ENCODE measurements at places on chromosomes 3 and 15.

GRCh38 chr3:133996251-133996661, 33.5 kb downstream of the SLCO2A1 start:
- DNase-seq, result no peak

DNA sequence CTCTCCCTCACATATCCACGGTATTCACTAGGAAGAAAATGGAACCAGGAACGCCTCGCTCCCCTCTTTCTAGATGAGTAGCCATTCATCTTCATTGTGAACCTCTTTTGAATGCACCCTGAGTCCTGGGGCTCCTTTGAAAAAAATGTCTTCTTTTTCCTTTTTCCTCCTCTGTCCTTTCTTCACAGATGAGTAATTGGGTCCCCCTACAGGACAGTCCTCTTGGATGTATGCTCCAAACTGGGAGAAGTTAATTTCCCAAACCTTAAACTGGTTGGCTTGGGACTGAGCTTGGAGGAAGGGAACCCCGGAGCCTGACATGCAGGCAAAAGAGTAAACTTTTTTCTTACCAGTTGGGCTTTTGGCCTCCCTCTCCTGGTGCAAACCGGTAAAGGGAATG, 108.8 kb downstream of the DPH6 start:
- no peak for DNase-seq

- peak; percentile 15 for DNase-seq
Observed at GRCh38 chr15:45187894-45188830, at the start of gene SHF. SHF (minus strand) TSS chr15:45187966; CDS start chr15:45187951, 15 bp downstream.

- peak; percentile 25 for DNase-seq
Observed at GRCh38 chr3:32781211-32781968, 36.4 kb upstream of the TRIM71 start.

DNA sequence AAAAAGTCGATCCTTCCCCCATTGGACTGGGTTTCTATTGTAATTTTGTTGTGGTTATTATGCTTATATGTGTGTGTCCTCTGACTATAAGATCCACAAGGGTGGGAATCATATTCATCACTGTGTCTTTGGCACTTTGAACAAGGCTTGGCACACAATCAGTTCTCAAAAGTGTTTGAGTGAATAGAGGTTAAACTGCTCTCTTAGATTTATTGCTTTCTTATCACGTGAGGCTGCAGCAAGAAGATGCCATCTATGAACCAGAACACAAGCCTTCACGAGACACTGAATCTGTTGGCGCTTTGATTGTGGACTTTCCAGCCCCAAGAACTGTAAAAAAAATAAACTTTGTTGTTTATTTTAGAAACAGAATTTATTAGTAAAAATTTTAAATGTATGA, 295.0 kb upstream of the MDFIC2 start:
- DNase-seq, result no peak

GRCh38 chr3:193974191-193974652, 161.7 kb upstream of the HES1 start:
- no peak for DNase-seq

- no peak for DNase-seq
Observed at GRCh38 chr3:58299839-58300516, 6.1 kb upstream of the RPP14 start.

GRCh38 chr15:76233921-76234320, 77.3 kb downstream of the ETFA start:
- no peak for DNase-seq

- no peak for DNase-seq
Observed at GRCh38 chr3:46865031-46865507, 1.8 kb upstream of the MYL3 start.

DNA sequence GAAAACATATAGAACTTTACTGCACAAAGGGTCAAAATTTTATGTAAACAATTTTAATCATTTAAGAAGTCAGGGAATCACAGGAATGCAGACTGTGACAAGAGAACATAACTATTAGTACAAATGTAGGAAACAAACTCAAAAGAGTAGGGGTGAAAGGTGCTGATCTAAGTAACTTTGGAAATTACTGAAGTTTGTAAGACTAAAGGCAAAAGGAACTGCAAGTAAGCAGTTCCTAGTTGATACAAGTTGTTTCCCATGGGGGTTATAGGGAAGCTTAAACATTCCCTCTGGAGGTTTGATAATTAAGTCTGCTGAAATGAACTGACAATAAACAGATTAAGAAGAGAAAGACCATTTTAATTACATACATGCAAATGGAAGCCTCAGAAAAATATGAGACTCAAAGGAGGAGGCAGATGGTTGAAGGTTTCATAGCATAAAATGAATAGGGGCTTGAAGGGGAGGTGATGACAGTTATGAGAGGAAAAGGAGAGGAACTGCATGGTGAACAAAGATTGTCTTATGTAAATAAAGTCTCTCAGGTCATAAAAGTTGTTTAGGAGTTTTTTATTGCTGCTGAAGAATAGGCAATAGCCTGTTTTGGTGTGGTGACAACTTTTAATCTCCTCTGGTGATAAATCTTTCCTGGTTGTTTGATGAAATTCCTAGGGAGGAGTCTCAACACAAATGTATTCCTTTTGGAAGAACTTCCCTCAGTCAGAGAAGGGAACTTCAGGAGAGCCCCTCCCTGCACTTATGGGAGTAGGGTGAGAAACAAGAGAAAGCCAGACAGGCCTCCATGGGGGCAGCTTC, 17.1 kb downstream of the SETMAR start:
- DNase-seq, result no peak

GRCh38 chr3:117322866-117323265, 613.3 kb downstream of the TUSC7 start:
- no peak for DNase-seq

DNA sequence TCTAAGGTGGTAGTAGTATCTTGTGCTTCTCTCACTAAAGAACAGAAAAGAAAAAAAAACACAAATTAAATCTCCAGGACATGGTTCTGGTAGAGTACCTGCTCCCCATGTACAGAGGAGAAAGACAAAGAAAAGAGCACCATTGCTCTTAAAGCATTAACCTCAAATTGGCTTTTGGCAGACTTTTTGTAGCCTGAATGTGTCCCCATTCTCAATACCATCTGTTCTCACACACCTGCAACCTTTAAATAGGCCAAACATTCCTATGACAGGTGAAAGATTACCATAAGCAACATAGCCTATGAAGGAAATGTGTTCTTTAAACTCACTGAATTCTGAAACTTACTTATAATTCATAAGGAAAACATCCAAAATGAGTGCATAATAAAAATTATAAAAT, 68.0 kb downstream of the TIPARP start:
- no peak for DNase-seq

GRCh38 chr3:195180490-195181112, 90.4 kb downstream of the XXYLT1 start:
- DNase-seq, result no peak

DNA sequence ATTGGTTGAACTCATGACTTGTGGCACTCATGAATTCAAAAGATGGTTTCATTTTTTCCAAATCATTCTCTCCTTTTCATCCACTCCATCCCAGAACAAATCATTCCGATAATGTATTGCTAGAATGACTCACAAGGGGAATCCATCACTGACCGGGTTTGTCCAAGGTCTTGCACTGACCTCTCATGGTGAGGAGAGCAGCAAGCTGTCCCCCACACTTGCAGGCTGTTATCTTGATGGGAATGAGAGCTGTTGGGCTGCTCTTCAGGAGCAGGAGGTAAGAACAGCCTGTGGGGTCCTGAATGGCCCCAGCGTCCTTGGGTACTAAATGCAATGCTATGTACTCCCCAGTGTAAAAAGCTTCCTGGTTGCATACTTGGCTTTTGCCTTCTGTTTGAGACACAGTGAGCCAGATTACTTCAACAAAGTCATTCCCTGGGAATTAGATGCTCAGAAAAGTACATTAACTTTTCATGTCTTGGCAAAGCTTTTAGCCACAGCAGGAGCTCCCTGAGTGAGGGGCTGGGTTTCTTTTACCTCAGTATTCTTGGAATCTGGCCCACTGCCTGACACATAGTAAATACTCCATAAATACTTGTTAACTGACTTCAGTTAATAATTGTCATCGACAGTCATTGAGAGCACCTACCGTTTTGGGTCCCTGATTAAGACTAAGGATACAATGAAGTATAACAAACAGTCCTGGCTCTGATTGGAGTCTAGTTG, 24.1 kb downstream of the CCNL1 start:
- no peak for DNase-seq

- DNase-seq, result no peak
Observed at GRCh38 chr3:82627733-82628132, 866.3 kb upstream of the GBE1 start.

DNA sequence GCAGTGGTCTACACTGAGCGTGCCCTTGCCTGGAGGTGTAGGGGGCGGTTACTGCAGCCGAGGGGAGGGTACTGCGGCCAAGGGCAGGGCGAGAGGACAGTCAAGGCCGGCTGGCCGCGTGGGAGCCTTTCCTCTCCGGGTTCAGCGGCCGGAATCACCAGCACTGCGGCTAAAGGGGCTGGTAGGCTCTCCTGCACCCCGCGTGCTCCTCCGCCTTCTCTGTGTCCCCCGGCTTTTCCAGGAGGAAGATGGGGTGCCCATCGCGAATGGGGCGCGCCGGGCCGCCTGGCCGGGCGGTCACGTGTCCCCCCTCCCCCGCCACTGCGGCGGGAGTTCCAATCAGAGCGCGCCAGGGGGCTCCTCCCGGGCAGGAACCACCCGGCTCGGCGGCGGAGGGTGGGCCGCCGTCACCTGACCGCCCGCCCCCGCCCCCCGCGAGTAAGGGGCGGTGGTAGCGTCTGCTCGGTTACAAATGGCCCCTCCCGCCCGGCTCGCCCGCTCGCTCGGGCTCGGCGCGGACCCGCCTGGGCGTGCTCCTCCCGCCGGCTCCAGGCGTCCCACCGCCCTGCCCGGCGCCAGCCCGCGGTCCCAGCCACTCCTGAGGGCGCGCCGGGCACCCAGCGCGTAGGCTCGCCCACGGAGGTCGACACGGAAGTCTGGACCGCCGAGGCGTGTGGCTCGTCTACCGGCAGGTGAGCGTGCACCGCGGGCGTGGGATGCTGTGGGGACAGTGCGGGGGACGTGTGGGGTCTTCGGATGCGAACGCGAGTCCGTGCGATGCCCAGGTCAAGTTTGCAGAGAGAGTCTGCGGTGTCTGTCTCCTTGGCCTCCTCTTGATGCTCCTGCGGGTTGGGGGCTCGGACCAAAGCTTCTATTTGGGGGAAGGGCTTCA, 242.6 kb upstream of the TOPAZ1 start:
- no peak for DNase-seq

- no peak for DNase-seq
Observed at GRCh38 chr3:150083655-150084042, 113.0 kb upstream of the PFN2 start.

DNA sequence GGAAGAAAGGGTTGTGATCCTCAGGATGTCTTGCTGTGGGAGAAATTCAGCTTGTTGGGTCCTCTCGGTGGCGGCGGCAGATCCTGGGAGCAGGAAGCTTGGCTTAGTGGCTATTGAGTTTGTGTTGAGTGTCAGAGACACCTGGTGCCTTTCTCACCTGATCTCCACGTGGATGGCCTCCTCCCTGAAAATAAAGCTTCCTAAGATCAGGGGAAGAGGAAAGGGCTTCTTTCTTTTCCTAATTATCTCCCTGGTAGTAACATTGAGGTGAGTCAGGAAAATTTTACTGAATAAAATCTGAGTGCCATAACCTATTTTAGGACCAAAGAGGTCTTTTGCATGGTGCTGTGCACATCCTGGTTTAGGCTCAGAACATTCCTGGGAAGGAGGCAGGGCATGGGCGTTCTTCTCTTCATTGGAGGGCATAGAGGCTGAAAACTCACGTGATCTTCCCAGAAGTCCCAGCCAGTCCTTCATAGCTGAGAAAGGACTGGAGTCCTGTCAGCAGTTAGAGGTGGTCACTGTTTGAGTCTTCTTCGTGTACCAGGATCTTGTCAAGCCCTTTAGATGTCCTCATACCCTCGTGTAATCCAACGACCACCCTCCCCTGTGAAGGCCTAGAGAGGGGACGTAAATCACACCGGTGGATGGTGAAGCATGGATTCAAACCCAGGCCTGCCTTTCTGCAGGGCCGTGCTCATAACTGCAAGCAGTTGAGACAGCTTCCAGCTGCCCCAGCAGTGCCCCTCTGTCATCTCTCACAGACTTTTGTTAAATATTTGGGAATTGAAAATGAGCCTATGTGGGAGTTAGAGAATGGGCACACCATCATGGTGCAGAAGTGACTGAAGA, 1.1 kb downstream of the CMTM8 start:
- no peak for DNase-seq

DNA sequence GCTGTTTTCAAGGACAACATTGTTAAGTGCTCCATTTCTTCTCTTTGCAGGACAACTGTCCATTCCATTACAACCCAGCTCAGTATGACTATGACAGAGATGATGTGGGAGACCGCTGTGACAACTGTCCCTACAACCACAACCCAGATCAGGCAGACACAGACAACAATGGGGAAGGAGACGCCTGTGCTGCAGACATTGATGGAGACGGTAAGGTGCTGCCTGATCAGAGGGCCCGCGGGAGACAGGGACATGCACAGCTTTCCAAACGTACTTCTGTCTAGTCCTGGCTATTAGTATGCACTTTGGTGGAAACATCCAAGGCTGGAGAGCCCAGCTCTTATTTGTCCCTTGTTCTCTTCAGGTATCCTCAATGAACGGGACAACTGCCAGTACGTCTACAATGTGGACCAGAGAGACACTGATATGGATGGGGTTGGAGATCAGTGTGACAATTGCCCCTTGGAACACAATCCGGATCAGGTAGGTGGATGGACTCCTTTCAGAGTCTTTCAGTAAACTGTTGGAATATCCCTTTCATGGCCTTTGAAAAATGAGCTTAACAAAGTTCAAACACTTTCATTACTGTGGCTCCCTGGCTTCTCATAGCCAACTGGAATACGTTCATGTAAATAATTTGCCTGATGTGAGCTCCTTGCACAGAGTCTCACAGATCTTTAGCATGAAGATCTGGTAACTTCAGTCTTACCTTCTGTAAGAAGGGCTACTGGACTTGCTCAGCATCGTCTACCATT, 10.4 kb downstream of the THBS1 start:
- no peak for DNase-seq

DNA sequence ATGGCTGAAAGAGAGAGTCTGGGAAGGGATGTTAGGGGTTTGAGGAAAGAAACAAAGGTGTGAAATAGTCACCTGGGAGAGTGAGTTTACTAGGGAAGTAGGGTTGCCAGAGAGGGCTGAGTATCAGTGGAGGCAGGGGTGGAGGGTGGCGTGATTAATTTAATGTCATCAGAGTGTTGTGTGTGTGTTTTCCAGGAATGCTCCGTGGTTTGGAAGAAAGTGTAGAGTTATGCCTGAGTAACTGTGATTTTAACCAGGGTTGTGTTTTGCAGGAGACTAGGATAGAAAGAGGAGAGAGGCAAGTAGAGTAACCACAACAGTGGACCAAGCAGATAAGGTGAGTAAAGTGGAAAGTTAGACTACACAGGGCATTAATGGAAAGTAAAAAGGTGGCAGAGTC, 27.2 kb downstream of the PLD1 start:
- no peak for DNase-seq
